ENCODE measurements at places on chromosomes 16 and 17.

DNA sequence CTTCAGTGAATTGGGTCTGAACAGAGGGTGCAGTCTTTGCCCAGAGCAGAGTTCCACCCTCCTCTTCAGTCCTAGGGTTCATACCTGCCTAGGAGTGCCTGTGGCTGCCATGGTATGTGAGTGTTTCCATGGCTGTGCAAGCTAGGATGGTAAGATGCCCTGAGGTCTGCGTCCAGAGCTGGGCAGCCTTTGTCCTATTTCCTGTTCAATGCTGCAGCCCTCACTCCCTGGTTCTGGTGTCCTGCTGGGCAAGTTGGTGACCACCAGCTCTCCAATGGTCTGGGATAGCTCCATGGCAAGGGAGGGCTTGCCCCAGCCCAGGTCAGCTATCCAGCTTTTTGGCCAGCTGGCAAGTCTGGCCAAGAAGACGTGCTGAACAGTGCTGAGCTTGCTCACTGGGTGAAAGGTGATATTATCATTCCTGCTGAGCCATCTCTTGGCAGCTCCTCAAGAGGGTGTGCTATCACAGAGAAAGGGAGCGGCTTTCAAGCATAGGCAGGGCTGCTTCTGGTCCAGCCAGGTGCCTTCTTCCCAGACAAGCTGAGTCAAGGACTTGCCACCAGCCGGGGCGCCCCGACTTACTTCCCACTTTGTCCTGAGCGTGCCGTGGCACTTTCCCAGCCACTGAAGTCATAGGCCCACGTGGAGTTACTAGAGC lies 13.0 kb upstream of the NFATC3 start:
- DNase-seq: no peak

DNA sequence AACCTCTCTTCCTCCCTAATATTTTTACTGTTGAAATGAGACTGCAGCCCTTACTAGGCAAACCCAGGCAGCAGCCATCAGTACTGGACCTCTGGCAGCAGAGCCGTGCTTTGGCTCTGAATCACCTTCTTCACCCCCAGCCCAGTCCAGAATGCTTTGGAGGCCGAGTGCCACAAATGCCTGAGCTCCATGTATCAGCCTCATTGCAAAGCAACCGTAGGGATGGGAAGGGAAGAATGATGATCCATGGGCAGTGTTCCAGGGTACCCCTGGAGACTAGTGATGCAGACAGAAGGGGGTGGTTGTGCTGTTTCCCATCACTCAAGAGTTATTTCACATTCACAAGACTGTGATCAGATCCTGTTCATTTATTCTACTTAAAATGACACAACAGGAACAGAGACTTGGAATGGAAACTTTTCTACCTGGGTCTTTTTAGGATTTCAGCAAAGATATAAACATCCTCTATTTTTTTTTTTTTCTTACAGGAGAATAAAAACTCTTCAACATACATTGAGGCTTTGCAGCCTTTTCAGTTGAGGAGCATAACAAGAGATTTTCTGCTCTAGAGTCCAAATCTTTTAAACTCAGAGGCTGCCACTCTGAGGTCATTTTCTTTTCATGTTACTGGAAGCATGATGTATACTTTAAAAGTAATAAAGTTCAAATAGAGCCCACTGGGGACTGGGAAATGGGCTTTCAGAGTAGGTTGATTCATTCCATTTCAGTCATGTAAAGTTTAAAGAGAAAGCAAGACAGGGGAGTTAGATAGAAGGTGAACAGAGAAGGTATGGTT lies 138.3 kb downstream of the KCNJ2 start:
- DNase-seq: no peak

GRCh38 chr17:34246446-34246845 lies 8.6 kb upstream of the CCL2 start:
- no peak for DNase-seq

- no peak for DNase-seq
Observed at GRCh38 chr17:40598301-40598618, 33.0 kb upstream of the CCR7 start.

- DNase-seq: peak; percentile 35
Observed at GRCh38 chr17:44911133-44912001, 3.9 kb downstream of the GFAP start.

DNA sequence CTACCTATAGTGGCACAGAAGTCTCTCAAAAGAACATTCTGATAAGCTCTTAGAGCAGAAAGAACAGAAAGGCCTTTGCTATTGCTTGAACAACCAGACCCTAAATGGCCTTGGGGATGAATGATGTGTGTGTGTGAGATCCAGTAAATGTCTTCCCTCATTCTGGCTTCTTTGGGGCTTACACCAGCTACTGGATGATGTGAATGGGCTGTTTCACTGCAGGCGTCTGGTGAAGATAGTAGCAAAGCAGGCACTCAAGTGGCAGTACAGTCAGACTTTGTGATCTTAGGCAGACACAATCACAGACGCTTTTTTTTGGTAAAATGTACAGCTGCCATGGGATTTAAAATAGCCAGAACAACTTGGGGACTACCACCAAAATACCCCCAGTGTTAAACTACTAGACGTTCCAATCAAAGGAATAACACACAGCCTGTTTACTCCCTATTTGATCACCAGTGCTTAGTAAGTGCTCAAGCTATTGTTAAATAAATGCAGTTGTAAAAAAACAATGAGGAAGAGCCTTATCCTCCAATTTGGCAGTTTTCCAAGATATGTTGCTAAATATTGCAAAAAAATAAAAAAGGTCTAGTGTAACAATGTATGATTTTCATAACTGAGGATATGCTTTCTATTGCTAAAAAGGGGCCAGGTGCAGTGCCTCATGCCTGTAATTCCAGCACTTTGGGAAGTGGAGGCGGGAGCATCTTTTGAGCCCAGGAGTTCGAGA lies 17.9 kb downstream of the NDUFAB1 start:
- DNase-seq: no peak

DNA sequence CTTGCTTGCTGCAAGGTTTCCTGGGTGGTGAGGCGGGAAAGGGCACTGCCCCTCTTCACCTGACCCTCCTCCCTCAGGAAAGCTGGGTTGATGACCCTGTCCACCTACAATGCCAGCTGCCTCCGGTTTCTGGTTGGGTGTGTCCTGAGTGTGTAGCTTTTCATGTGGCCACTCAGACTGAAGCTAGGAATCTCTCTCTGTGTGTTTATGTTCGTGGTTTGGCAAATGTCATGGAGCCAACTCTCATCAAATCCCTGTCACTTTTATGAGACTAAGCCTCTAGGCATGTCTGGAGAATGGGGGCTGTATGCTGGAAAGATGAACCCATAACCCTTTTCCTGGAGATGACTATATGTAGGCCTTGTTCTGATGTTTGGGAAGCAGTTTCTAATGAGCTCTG lies 17.1 kb downstream of the PLEKHG4 start:
- no peak for DNase-seq

GRCh38 chr17:76370261-76370993 lies 14.0 kb upstream of the SPHK1 start:
- no peak for DNase-seq

GRCh38 chr17:16878084-16878483 lies 93.8 kb downstream of the TNFRSF13B start:
- DNase-seq: no peak

DNA sequence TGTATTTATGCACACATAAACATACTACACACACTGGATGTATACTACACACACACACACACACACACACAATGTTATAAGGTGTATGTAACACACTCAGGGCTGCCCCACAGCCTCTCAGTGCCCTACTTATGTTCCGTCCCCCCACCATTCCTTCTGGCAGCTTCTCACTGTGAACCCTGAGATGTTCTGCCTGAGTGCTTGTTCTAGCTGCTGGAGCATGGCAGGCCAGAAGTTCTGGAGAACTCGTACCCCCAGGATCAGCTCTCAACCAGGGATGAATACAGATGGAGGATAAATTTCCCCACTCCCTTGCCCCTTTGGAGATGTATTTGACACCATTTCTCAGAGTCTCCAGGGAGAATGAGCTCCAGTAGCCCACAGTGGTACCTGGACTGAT lies 76.4 kb downstream of the CDH13 start:
- DNase-seq: no peak

DNA sequence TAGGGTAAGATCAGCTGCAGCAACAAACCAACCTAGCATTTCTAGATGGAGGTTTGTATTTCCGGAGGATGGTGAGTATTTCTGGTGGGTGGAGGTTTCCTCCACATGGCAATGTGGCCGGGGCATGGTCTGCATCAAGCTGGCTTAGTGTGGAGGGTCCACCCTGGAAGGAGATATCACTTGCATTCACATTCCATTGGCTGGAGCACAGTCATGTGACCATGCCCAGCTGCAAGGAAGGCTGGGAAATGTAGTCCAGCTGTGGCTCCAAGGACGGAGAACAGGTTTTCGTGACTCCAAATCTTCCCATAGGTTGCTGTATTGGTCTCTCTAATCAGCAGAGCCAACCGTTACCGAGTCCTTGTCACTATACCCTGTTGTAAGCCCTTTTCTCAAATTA lies 68.7 kb downstream of the RAI1 start:
- DNase-seq: no peak

Measured in T-helper 2 cell (primary cell).